CD4-positive, alpha-beta T cell treated with Interleukin-4 for 4 hours (primary cell): ENCODE measurements at places on chromosomes 3 and 15.

DNA sequence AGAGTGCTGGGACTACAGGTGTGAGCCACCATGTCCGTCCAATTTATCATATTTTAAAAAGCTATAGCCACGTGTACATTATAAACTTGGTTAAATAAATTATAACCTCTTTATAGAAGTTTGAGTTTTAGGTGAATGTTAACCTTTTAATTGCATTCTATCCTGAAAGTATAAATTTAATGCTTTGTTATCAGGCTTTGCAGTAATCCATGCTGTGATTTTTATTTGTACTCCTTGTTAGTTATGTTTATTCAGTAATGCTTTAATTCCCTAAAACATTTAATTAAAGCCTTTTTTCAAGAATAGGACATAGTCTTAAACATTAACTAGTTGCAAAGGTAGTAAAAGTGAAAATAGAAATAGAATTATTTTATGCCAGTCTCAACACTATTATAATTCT lies 11.7 kb downstream of the ARL13B start:
- no peak for DNase-seq

GRCh38 chr3:195147649-195148080 lies 123.3 kb downstream of the XXYLT1 start:
- peak; percentile 24 for DNase-seq

DNA sequence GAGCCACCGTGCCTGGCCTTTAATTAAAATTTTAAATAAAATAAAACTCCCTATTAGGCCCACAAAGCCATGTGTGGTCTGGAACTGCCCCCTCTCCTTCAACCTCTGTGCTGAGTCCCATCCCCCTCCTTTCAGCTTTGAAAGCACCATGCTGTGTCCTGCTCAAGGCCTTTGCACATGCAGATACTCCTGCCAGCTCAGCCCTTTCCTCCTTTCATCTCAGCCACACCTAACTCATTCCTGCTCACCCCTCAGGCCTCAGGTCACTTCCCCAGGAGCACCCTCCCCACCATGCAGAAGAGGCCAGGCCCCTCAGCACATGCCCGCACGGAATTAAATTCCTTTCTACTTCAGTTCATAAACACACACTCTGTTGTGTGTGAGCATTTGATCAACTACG lies 28.1 kb downstream of the ATRIP start:
- no peak for DNase-seq

GRCh38 chr3:197503652-197504051 lies 52.1 kb downstream of the BDH1 start:
- no peak for DNase-seq

GRCh38 chr3:75325716-75326115 lies 338.4 kb upstream of the FRG2C start:
- no peak for DNase-seq

GRCh38 chr3:63800097-63800496 lies 19.0 kb upstream of the C3orf49 start:
- DNase-seq: no peak

DNA sequence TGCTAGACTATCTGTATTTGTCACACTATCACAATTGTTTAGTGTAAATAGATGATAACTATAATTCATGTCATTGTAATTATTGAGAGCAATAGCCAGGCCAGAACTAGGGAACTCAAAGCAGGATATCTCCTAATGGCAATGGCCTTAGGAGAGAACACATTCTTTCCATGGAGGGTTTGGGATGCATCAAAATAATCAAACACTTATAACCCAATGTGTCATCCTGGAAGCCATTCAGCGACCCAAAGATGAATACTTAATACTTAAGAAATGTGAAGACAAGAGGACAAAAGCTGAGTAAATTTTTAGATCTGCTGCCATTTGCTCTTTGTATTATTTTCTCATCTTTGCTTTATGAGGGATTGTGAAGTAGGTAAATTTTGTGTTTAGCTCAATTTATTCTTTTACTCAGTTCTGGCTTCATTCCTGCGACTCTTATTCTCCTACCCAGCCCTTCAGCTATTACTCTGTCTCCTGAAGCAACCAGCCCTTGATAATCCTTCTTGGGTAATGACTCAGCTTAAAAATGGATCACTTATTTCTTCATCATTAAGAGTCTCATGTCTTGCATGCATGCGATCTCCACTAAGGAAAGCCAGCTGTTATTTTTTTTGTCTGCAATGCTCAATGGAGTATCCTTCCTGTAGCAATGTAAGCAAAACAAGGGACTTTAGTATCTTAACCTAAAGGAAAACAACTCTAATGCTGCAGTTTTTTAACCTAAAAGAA lies 2.0 kb downstream of the OR4F15 start:
- no peak for DNase-seq

DNA sequence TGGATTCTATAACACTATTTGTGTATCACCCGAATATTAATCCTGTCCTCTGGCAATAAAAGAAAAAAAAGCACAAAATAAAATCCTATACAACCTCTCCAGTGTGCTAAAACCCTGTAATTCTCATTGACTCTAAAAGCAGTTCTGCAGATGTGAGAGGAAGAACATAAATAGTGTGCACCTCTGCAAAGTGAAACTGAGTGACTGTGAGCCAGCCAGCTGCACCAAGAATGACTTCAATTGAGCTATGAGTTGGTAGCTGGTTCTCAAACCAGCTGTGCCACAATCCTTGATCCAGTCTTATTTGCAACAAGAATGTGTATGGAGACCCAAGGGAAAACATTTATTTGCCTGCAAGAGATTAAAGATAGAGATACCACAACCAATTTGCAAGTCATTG lies 31.2 kb upstream of the COL8A1 start:
- DNase-seq: no peak
